ENCODE measurements at places on chromosomes 6 and 20.

DNA sequence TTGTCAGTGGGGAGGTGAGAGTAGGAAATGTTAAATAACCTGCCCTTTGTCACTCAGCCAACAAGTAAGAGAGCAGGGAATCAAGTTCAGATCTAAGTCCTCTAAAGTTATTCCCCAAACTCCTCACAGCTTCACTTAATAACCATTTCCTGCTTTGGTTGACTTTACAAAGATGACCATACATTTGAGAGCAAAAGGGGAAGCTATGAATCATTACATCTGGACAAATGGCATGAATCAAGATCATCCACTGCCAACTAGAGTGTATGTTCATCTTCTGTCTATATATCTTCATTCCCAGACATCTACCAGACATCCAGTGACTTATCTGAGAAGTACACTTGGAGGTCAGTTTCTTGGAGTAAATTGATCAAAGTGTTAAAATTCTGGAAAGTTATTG is 15.1 kb upstream of the HIVEP2 start:
- DNase-seq: no peak

DNA sequence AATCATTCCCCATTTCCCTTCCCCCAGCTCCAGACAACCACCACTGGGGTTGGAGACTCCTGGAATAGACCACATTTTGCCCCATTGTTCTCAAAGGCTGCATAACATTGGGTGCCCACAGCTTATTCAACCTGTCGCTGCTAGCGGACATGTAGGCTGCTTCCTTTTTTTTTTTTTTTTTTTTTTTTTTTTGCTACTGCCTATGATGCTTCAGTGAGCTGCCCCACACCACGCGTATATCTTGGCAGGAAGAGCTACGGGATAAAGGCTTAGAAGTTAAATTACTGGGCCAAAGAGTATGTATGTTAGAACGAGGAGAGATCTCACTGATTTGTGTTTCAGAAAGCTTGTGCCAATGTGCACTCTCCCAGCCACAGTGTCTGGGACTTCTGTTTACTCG is 7.0 kb downstream of the LBP start:
- DNase-seq: no peak

DNA sequence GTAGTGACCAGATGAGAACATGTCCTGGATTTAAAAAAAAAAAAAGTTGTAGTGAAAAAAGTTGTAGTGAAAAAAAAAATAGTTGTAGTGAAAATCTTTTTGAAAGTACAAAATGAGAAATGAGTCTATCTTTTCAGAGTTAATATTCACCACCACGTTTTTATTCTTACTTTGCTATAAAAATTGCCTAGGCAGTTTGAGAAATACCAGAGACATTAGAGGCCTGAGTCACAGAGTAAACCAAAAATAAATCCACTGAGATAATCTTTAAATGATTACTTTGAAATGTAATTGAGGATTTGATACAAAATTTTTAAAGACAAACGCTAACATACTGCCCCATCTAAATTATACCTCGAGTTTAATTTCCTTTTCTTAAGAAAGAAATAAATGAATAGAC is 101.2 kb upstream of the TIAM2 start:
- DNase-seq: no peak

- DNase-seq: no peak
These were observed 40.7 kb upstream of the TBX18 start for GRCh38 chr6:84805145-84805544.

- DNase-seq: no peak
These were observed 92.3 kb upstream of the HCRTR2 start for GRCh38 chr6:55082021-55082420.

GRCh38 chr6:43724914-43725642 is 37.5 kb upstream of the MRPS18A start:
- peak; percentile 58 for DNase-seq

DNA sequence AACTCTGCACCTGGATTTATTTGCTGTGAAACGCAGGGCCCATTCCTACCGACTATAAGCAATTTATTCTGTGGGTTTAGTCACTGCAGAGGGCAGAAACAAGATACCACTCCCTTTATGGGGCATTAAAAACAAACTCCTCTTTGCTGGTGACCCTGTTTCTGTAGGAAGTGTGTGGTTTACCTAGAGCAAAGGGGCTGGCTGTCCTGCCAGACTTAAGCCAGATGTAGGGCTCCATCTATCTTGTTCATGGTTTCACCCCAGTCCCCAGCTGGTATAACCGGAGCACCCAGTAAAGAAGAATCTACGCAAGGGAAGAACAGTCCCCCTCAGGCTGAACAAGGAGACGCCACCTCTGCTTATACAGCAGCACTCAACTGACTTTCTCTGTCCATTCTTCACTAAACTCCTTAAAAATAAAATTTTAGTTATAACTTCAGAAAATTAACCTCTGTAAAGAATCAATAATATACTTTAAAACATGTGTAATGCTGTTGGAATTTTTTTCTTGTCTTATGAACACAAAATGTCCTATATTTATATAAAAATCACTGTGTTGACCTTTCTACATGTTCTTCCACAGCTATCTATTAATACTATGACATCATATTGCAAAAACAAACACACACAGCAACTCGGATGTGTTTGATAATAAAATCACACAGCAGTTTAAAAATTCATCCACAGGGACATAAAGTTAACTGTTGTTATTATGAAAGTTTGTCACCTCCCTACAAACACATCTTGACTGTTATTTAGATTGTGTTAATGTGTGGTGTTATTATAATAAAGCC is 126.1 kb upstream of the RPS6KA2 start:
- DNase-seq: no peak

GRCh38 chr20:64188682-64189529 is 24.7 kb downstream of the MYT1 start:
- no peak for DNase-seq

GRCh38 chr6:112332274-112332673 is 14.9 kb upstream of the RFPL4B start:
- DNase-seq: no peak

DNA sequence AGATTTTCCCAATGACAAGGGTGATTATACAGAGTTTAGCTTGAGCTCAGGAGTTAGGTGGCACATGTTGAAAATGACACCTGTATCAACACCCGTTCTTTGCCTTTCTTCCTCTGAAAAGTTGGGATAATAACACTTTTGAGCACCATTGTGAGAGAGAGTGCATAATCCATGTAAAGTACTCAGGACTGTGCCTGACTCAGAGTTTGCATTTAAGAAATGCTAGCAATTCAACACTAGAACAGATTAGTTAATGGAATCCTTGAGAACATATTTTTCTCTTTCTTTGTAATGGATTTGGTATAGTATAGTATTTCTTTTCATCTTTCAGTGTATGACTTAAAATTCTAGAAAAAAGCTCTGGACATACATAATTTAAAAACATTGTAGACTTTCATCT is 449.2 kb downstream of the GJA1 start:
- DNase-seq: no peak

GRCh38 chr6:132506461-132506860 is 6.5 kb downstream of the STX7 start:
- no peak for DNase-seq
